ENCODE measurements at places on chromosomes 13 and 19. TPM values are rescaled to one million over a fixed set of nuclear protein-coding genes. Genes with fewer than 3 reads are reported as not detected.

- DNase-seq, result no peak
Measured at GRCh38 chr13:111267784-111268183, 52.7 kb upstream of the TEX29 start.

Gene S1PR5
- 0.75 TPM for polyA plus RNA-seq

Gene GAPDHS
- polyA plus RNA-seq, result not detected

GRCh38 chr13:23380534-23380933 lies 53.0 kb downstream of the SACS start:
- peak; percentile 76 for DNase-seq

DNA sequence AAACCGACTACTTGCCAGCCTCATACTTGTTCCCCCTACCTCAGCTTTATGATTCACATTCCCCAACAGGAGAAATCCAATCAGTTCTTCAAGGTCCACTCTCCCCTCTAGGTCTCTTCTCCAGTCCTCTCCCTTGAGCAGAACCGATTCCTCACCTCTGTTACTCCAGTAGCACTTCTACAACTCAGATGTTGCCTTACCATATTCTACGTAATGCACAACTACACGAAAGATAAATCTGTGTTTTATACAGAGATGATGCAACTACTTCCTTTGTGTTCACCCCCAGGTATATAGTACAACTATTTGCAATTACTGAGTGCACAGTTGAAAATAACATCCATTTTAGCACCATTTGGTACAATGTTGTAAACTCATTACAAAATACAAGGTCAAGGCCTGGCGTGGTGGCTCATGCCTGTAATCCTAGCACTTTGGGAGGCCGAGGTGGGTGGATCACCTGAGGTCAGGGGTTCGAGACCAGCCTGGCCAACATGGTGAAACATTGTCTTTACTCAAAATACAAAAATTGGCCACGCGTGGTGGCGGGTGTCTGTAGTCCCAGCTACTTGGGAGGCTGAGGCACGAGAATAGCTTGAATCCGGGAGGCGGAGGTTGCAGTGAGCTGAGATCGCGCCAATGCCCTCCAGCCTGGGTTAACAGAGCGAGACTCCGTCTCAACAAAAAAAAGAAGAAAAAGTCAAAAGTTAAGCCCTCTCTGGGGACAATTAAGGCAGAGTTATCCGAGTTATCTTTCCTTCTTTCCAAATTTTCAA lies 2.8 kb upstream of the WBP4 start:
- peak; percentile 11 for DNase-seq

DNA sequence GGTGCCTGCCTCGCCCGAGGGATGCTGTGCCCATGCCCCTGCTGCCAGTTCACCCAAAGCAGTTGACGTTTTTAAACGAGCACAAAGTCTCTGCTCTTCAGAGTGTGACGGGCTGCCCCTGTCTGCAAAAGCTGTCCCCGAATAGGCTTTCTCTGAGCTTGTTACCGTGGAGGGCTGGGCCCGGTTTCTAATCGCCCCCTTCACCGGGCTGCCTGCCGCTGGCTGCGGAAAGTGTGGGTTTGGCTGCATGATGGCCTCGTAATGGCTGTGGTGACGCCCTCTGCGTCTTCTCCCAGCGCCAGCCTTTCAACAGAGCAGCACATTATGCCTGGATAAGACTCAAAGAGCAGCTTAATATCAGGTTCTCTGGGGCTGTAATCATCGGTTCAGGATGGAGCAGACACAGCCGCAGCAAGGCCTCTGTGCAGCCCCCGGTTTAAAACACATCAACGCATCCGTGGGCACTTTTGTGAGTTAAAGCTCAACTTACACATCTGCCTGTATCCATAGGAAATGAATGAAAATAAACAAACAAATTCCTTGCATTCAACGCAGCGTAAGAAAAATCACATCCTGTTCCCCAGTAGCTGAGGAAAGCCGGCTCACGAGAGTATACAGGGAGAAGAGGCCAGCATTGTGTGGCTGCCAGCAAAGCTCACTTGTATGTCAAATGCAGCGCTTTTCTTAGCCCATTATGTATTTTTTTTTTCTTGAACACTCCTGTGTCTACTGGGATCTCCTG lies 166.4 kb upstream of the SOX1 start:
- DNase-seq, result no peak

DNA sequence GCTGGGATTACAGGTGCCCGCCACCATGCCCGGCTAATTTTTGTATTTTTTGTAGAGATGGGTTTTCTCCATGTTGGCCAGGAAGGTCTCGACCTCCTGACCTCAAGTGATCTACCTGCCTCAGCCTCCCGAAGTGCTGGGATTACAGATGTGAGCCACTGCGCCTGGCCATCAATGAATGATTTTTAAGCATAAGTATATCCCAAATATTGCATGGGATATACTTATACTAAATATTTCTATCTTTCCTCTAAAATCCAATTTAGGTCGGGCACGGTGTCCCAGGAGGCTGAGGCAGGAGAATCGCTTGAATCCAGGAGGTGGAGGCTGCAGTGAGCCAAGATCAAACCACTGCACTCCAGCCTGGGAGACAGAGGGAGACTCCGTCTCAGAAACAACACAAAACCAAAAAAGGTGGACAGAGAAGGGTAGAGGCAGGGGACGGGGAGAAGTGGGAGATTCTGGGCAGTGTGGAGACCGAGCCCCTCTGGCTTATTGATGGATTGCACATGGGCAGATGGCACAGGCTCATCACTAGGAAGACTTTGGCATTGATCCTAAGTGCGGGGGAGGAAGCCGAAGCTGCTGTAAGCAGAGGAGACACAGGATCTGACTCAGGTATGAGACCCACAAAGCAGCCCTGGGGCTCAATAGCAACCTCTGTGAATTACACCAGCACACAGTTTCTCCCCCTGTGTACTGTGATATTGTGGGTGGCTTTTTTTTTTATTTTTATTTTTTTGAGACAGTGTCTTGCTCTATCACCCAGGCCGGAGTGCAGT lies 13.5 kb downstream of the ARRDC5 start:
- peak; percentile 45 for DNase-seq

All from cardiac muscle cell (in vitro differentiated cells and primary cell).